ENCODE measurements at places on chromosomes 5 and 9.

GRCh38 chr9:32587901-32588300 is 14.9 kb upstream of the NDUFB6 start:
- DNase-seq, result no peak

DNA sequence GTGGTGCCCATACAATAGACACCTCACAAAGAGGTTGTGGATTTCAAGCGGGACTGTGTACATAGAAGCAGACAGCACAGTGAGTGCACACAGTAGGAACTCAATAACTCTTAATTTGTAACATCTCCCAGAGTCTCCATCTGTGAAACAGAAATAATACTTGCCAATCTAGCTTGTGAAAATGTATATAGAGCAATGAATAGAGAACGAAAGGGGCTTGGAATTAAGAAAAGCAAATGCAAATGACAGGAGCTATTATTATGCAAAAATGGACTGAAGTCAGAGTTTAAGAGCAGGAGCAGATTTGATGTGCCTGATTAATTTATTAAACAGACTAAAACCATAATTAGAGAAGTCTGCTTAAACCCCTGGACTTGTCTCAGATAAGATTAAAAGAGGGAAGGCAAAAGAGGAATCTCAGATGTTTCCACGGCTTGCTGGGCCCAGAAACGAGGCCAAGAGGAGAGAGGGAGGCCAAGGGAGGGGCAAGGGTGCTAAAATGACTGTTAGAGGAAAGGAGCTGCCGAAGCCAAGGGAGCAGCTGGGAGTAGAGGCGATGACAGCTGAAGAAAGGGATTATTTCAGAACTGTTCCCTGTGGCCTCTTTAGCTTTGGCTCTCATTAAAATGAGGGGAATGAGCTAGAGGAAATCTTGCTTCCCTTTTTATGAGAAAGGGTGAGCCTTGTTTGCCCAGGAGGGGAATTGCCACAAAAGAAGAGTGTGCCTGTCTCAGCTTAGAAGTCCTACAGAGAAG is 72.1 kb downstream of the FEM1C start:
- DNase-seq, result no peak

GRCh38 chr9:123662057-123662776 is 267.7 kb downstream of the DENND1A start:
- no peak for DNase-seq

DNA sequence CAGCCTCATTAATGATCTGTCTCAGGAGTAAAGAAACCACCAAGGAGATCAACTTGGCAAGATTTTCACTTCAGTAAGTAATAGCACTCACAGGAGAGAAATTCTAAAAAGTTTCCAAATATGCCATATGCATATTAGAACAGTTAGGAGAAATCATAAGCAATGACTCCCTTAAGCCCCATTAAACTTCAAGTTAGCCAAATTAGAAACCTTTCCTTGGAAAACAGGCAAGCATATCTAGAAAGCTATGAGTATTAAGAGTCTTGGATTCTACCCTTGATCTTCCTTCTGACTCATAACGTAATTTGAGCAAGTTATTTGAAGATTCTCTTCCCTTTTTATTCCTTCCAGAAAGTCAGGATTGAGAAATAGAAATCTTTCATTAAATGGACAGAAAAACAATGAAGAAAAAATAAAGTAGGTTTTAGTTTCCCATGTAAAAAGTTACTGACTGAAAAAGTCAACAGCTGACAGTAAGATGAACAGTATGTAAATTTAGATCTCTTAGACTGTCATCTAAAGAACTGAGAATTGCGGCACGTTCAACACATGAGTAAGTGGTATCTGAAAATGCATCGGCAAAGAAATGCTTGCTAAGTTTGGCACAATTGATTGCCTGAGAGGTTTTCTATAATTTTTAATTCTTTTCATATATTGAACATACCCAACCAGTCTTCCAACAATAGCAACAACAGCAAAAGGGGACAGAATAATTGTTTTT is 565.7 kb upstream of the FTMT start:
- DNase-seq, result no peak

DNA sequence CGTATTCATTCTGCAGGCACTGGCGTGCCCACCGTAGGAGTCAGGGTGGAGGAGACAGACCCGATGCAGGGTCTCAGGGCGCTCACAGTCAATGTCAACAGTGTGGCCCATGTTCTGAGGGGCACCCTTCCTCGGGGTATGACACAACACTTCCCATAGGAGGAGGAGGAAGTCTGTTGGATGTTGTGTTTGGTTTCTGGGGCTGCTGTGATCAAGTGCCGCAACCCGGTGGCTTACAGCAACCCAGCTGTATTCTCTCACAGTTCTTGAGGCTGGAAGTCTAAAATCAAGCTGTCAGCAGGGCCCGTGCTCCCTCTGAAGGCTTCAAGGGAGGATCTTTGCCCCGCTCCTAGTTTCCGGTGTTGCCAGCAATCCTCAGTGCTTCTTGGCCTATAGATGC is 5.6 kb upstream of the HNRNPAB start:
- DNase-seq, result no peak

DNA sequence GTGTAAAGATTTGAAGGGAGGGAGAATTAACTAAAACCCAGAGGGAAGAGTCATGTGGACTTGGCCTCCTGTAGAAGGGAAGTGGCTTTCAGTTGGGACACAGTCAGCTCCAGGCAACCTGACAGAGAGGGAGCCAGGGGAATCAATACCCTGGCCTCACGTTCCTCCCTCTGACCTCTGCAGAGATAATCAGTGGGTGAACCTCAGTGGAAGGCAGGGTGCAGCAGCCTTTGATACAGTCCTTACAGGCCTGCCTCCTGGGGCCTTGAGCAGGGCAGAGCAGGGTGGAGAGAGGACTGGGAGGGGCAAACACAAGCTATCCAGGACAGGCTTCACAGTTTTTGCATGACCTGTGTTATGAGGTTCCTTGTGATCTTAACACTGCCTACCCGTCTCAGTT is 61.9 kb upstream of the GPBP1 start:
- DNase-seq, result no peak

Data from SK-N-SH (cell line).